ENCODE measurements at places on chromosomes 7 and 10. TPM values are rescaled to one million over a fixed set of nuclear protein-coding genes. Genes with fewer than 3 reads are reported as not detected.

Gene AS3MT
- total RNA-seq: 7.0 TPM

Gene FMC1
- total RNA-seq: 25.7 TPM

Gene SPDYE5
- not detected for total RNA-seq

Gene NYAP1
- total RNA-seq: not detected

Gene GIMAP8
- total RNA-seq: not detected

Gene GPR22
- total RNA-seq: not detected

DNA sequence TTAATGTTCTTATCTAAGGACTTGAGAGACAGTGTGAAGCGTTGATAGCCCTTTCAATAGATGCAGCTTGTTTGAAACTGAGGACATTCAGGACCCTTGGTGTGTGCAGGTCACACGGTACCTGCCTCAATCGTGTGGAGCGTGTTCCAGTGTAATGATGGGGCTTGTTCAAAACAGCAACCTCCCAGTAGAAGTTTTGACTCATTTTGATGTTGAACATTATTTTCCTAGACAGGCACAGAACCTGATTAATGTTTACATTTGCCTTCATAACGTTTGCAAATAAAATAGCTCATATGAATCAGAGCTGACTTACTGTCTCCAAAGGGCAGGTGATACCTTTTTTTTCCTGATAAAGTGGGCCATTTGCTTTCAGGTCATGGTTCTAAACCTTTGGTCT, 21.3 kb downstream of the RBM17 start:
- no peak for DNase-seq

- no peak for DNase-seq
These were observed 388.2 kb upstream of the GALNT17 start for GRCh38 chr7:70743531-70744325.

- DNase-seq: no peak
These were observed 49.7 kb downstream of the ZEB1 start for GRCh38 chr10:31368724-31369123.

DNA sequence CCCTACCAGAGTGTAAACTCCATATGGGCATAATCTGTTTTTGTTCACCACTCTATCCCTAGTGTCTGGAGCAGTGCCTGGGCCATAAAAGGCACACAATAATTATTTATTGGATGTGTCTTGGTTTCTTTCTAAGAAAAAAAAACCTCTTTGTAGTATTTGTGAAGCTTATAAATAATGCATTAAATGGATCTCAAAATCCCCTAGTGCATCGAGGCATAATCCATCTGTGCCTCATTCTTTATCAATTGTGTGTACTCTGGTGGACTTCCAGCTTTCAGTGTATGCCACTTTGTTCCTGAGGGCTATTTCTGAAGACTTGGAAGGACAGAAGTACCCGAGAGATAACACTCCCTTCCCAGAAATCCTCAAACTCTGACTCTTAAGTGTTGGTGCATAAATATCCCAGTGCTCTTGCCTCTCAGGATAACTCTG, 255.0 kb upstream of the PHYHIPL start:
- DNase-seq: no peak

DNA sequence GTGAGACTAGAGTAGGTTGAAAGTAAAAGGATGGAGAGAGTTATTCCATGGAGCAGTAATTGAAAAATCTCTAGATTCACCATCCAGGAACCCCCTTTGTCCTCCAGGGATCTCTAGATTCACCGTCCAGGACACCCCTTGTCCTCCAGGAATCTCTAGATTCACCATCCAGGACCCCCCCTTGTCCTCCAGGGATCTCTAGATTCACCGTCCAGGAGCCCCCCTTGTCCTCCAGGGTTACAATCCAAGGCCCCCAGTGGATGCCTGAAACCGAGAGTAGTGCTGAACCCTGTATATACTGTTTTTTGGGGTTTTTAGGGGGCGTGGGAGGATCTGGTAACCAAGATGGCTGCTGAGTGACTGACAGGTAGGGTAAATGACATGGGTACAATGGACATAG, 38.3 kb upstream of the PPP2R2D start:
- no peak for DNase-seq

DNA sequence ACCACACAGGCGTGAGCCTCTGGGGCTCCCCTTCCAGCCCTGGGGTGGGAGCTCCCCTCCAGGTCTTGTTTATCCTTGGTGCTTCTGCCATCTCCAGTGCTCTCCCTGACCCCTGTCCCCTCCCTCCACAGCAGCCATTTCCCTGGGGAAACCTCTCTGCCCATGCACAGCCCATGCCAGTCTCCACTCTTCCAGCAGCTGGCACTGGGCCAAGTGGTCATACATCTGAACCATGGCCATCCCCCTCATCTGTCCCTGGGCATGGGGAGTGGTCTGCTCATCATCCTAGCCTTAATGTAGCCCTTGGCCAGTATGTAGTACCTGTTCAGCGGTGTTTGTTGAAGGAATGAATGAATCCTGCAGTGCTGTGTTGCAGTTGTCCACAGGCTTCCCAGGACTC, 172.4 kb upstream of the ZNF32 start:
- DNase-seq: no peak

DNA sequence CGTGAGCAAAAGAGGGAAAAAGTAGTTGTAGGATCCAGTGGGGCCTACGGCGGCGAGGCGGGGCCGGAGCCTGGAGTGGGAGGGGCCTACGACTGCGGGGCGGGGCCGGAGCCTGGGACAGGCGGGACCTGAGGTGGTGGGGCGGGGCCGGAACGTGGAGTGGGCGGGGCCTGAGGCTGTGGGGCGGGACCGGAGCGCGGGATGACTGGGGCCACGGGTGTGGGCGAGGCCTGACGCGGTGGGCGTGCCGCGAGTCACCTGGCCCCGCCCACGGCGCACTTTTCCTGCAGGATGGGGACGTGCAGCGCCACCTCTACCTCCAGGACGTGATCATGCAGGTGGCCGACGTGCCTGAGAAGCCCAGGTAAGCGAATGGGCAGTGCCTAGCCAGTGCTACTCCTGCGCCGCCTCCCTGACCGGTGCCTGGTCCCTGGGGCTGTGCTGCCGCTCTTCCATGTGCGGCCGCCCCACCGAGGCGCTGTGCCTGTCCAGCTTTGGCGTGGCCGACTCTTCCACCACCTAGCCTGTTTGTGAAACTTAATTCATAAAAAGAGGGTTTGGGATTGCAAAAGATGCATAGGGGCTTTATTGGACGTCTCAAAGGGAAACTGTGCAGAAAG, 496 bp downstream of the ZNF511 start:
- DNase-seq: peak; percentile 84

- no peak for DNase-seq
These were observed 22.6 kb downstream of the POLL start for GRCh38 chr10:101565370-101565900.

Measured in myocyte (in vitro differentiated cells).